ENCODE measurements at places on chromosomes 5 and 9.

DNA sequence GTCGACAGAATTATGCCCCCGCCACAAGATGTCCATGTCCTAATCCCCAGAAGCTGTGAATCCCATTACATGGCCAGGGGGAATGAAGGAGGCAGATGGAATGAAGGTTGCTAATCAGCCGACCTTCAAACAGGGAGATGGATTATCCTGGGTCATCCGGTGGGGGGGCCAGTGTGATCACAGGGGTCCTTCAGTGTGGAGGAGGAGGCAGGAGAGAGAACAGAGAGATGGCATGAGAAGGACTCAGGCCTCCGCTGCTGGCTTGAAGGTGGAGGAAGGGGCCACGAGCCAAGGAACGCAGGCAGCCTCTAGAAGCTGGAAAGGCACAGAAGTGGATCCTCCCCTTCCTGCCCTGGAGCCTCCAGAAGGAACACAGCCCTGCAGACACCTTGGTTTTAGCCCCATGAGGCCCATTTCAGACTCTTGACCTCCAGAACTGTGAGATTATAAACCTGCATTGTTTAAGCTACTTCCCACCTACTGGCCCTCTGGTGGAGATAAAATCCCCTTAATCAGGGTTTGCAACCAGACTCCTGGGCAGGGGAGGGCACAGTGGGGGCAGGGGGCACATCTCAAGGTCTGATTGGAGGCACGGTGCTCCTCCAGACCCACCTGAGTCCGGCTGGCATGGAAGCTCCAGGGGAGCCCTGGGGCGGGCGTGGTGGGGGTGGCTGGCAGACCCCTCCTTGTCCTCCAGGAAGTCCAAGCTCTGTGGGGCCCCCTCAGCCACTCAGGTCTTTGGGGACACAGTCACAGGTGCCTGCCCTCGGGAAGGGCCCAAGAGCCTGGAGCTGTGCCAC, 13.8 kb downstream of the PTGES2 start:
- DNase-seq, result no peak

- DNase-seq, result no peak
These were observed 410.1 kb upstream of the IRX1 start for GRCh38 chr5:3185488-3185887.

GRCh38 chr9:72627147-72627546, 105.7 kb downstream of the TMC1 start:
- DNase-seq, result no peak

GRCh38 chr5:54959673-54960418, 25.5 kb downstream of the ESM1 start:
- no peak for DNase-seq

DNA sequence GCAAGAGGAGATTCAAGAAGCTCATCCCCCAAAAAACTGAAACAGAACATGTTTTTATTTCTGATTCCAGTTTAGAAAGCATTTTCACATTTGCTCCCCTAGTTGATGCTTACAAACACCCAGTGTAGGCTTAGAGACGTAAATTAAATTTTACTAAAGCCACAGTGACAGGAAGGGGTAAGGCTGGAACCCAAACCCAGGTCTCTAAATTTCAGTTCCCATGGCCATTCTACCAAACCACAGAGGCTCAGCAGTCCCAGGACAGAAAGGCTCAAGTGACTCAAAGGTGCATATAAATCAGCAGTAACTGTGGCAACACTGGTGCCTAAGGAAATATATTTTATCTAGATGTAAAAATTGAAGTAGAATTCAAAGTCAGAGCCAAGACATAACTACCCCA, 128.7 kb downstream of the CEP120 start:
- no peak for DNase-seq

- no peak for DNase-seq
These were observed 12.0 kb downstream of the ADRA1B start for GRCh38 chr5:159928122-159928909.

GRCh38 chr5:113437111-113437510, 2.3 kb upstream of the TSSK1B start:
- DNase-seq, result no peak

GRCh38 chr5:66830636-66831035, 234.4 kb downstream of the MAST4 start:
- no peak for DNase-seq

DNA sequence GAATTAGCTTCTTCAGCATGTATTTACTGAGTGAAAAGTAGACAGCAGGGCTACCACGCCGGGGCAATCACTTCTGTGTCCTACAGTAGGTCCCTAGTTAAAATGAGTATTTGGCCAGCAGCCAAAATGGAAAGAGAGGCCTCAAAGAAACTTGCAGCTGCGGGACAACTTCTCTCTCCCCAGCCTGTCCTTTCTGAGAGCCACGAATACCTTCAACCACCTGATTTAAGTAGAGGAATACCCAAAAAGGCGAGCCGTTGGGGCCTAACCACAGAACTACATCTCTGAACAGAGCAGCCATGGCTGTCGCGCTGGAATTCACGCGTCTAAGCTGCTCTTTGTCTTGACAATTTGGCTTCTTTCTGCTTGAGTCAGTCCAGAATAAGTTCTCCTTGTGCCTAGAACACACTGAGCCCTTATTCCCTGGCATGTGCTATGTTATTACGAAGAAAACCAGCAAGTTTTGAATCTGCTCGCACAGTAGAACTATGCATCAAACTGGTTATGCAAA, 43.8 kb upstream of the GOLPH3 start:
- DNase-seq, result no peak

DNA sequence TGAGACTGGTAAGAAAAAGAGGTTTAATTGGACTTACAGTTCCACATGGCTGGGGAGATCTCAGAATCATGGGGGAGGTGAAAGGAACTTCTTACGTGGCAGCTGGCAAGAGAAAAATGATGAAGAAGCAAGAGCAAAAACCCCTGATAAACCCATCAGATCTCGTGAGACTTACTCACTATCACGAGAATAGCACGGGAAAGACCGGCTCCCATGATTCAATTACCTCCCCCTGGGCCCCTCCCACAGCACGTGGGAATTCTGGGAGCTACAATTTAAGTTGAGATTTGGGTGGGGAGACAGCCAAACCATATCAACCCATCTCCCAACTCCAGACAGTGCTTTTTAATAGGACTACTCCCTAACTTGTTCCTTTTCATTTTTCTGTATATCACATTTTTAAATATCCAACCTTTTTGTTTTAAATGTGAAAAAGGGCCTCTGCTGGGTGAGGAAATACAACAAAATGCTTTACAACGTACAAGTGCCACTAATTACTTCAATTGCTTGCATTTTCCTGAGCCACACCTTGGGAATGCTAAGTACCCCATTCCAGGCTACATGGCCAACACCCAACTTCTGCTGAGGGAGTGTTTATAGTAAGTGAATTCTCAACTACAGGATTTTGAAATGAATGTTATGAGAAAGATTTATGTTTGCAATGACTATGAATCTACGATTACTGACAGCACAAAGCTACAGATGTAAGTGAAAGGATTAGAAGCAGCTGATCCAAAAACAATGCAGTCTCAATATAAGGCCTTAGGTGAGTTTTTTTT, 294.1 kb upstream of the CD180 start:
- no peak for DNase-seq

GRCh38 chr5:74938250-74938933, 72.2 kb upstream of the FAM169A start:
- no peak for DNase-seq

DNA sequence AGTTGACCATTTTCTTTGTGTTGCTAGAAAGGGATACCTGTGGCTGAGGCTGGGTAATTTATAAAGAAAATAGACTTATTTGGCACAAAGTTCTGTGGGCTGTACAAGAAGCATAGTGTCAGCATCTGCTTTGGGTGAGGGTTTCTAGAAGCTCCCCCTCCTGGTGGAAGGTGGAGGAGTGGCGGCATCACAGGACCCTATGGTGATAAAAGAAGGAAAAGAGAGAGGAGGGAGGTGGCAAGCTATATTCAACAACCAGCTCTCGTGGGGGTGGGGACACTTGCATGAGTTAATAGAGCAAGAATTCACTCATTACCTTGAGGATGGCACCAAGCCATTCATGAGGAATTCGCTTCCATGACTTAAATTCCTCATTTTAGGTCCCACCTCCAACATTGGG, 2041.4 kb upstream of the CDH9 start:
- no peak for DNase-seq

- no peak for DNase-seq
These were observed 1865.3 kb upstream of the CDH9 start for GRCh38 chr5:28903643-28904042.

DNA sequence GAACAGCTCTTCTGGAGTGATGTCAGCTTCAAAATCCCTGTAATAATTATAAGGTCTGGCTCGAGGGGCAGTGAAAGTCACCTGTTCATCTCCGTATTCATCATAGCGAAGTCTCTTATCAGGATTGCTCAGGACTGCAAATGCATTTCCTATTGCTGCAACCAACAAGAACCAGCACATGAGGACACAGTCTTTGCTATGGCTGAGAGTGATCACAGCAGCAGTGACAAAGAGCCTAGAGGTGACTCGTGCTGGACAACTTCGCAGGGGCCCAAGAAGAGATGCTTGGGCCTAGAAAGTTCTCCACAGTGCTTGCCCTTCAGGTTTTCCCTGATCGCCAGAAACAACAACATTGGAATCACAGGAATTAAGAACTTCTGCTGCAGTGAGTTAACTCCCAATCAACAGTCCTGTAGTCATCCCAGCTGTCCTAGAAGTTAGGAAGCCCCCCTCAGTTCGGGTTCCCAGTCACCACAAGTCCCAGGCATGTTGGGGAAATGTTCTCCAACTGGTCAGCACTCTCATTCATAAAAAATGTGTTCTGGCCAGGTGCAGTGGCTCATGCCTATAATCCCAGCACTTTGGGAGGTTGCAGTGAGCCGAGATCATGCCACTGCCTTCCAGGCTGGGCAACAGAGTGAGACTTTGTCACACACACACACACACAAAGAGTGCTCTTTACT, 13.0 kb downstream of the DNAJC18 start:
- no peak for DNase-seq

DNA sequence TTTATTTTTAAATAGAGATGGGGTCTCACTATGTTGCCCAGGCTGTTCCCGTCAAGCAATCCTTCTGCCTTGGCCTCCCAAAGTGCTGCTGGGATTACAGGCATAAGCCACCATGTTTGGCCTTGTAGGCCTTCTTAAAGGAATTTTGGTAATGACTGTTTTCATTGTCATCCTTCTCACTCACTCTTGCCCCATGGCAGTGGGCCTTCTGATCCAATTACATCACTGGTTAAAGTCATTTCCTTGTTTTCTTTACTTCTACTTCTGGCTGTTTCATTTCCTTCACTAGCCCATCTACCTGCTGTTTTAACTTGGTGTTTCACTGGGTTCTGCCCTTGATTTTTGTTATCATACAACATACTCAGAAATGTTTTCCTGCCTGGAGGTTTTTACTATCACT, 20.1 kb upstream of the NIM1K start:
- no peak for DNase-seq

DNA sequence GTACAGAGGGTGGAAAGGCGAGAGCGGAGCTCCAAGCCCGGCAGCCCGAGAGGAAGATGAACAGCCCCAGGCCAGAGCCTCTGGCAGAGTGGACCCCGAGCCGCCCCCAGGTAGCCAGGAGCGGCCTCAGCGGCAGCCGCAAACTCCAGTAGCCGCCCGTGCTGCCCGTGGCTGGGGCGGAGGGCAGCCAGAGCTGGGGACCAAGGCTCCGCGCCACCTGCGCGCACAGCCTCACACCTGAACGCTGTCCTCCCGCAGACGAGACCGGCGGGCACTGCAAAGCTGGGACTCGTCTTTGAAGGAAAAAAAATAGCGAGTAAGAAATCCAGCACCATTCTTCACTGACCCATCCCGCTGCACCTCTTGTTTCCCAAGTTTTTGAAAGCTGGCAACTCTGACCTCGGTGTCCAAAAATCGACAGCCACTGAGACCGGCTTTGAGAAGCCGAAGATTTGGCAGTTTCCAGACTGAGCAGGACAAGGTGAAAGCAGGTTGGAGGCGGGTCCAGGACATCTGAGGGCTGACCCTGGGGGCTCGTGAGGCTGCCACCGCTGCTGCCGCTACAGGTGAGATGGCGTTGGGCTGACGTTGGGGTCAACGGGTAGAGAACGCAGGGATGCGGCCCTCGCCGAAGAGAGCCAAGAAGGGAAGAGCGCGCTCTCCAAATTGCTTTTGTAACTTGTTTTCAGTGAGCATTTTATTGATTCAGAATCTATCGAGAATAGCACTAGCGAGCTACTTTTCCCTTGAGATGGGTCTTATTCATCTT, at the start of gene PTGER4:
Gene PTGER4, plus strand, starts transcription at position 3 of the 769 bp plus-strand sequence. CDS start 1,079 bp downstream, outside the sequence.
- DNase-seq, result no peak

- DNase-seq, result no peak
These were observed 388.2 kb downstream of the SPATA31D1 start for GRCh38 chr9:82376677-82377232.

DNA sequence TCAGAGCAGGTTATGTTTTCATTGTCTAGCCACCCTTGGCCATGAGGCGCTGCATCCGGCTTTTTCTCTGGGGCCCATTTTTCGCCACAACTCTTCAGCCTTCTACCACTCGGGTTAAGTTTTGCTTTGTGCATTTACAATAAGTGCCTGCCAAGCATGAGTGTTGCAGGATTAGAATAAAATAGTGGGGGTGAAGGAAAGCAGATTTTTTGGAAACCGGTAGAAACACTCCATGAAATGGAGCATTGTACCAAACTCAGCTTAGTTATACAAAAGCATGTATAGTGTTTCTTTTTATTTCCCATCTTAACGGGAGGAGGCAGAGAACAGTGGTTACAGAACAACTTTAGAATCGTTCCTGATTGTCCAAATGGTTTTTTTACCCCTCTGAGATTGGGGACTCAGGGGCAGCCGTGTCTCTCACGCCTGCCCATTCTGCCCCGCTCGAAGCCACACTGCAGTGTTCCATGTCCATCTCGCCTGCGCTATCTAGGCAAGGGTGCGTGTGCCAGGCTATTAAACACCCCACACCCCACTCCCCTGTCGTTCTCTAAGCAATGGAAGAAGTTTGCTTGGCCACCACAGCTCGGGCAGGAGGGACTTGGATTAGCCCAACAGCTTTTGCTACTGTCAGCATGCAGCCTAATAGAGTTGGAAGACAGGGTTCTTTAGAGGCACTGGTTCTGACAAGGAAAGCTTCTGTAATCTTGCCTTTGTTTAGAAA, 268.8 kb upstream of the WWC1 start:
- no peak for DNase-seq

DNA sequence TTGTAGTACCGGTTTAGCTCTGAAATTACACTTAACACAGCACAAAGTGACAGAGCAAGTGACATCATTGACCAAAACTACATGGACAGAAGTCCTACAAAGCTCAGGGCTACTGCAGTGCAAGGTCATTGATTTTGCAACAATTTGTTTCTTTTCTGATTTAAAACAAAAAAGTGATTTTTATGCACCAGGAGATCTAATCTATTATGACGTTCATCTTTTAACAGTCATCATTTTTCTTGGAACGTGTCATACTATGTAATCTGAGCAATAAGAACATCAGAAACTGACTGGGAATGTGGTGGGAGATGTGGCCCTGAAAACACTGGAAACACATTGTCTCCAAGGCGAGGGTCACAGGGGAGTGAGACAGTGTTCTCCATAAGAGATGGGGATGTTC, 17.4 kb upstream of the ZFAND5 start:
- DNase-seq, result no peak

- no peak for DNase-seq
These were observed 248.7 kb downstream of the SPOCK1 start for GRCh38 chr5:137250421-137250820.

- DNase-seq, result no peak
These were observed 272.5 kb downstream of the TMEM38B start for GRCh38 chr9:105966834-105967233.
